Suprapubic skin (tissue), 4 donors: ENCODE measurements at places on chromosomes 13 and 19. TPM values are rescaled to one million over a fixed set of nuclear protein-coding genes. Genes with fewer than 3 reads are reported as not detected.

The ADAT3 gene
- total RNA-seq, result 21.4 TPM

The FFAR1 gene
- total RNA-seq, result not detected

The FKRP gene
- total RNA-seq, result 7.5 TPM

- H3K4me1 ChIP-seq, result peaks cover 7% of the 10 kb centered on the region
- H3K27me3 ChIP-seq, result no peaks in the 10 kb centered on the region
- no peak for DNase-seq
- no peak overlapping the region for H3K27ac ChIP-seq
- no peak overlapping the region for H3K4me3 ChIP-seq
- H3K36me3 ChIP-seq, result no peaks in the 10 kb centered on the region
These were observed 86.2 kb upstream of the MBNL2 start for GRCh38 chr13:97135883-97136282.
